ENCODE measurements at places on chromosomes 2 and 18.

- no peak for DNase-seq
Measured at GRCh38 chr2:240821429-240821778, 1.4 kb upstream of the KIF1A start.

- no peak for DNase-seq
Measured at GRCh38 chr2:157236404-157236803, 21.1 kb upstream of the GALNT5 start.

GRCh38 chr2:151478011-151478410 lies 68.3 kb downstream of the RIF1 start:
- DNase-seq = no peak

DNA sequence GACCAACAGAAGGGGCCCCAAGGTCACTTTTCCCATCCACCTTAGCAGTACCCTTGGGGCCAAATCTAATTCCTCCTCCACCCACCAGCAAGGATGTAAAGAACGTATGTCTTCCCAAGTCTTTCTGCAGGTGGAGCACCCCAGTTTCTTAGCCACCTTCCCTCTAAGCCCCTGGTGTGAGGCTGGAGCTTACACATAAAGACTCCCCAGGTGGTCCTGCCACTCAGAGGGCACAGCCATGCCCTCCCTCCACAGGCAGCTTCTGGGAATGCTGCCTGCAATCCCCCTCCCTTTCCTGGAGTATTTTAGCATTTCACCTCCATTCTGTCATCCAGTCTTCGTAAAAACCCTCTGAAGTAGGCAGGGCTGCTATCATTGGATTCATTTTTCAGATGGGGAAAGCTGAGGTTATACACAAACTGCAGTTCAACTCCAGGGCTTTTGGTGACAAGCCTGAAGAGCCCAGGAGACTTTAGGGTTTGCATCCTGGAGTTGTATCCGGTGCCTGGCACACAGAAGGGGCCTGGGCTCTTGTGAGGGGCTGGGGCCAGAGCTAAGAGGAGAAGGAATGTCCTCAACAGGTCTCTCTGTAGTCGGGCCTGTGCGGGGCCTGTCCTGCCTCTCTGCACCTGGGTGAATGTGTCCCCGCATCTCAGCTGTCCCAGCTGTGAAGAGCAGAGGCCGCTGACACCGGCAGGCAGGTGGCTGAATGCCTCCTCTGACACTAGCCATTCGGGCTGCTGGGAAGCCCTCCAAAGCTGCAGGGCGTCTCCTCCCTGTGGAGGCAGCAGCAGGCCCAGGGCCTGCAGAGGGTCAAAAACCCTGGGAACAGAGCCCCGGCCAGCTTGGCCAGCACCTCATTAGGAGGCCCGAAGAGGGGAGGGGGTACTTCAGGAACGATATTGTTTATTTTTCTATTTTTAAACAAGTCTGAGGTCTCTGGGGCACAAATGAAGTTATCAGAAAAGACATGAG lies 27.6 kb downstream of the CIB4 start:
- DNase-seq = no peak

- DNase-seq = no peak
Measured at GRCh38 chr2:172749388-172749787, 13.7 kb downstream of the RAPGEF4 start.

- DNase-seq = no peak
Measured at GRCh38 chr2:149070681-149071320, 32.3 kb downstream of the LYPD6B start.

All from natural killer cell (primary cell).